ENCODE measurements at places on chromosomes 11 and 22.
A peak's percentile ranks its signal among the peaks of the same experiment; 100 is the strongest.

DNA sequence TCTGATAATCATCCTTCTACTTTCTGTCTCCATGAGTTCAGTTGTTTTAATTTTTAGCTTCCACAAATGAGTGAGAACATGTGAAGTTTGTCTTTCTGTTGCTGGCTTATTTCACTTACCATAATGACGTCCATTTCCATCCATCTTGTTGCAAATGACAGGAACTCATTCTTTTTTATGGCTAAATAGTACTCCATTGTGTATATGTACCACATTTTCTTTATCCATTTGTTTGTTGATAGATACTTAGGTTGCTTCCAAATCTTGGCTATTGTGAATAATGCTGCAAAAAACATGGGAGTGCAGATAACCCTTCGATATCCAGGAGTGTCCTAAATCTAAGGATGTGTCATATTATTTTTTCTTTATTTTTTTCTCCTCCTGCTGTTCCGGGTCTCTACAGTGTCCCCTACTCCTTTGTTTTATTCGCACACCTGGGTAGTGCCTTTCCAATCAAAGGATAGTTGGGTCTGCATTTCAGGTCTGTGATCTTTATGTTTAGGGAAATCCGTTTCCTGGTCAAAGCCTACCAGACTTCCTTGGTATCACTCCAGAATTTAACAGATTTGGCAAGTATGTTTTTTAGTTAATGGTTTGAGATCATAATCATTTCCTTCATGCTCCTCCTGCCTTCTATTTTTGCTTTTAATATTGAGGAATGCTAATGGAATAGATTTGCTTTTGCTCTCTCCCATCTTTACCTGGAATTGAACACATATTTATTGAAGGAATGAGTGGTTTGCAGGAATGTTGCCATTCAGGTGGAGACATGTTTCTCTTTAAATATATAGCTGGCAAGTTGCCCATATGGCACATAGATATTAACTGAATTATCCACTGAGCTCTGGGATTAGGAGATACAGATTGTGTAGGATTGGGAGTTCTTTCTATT, 53.7 kb downstream of the ARHGEF12 start:
- DNase-seq = no peak

- DNase-seq = no peak
These were observed 24.0 kb downstream of the CSF2RB start for GRCh38 chr22:36937319-36938027.

GRCh38 chr22:24592851-24593558, at the start of gene LRRC75B:
LRRC75B (minus strand) TSS chr22:24593073; CDS start chr22:24593039, 34 bp downstream.
- peak; percentile 42 for DNase-seq

DNA sequence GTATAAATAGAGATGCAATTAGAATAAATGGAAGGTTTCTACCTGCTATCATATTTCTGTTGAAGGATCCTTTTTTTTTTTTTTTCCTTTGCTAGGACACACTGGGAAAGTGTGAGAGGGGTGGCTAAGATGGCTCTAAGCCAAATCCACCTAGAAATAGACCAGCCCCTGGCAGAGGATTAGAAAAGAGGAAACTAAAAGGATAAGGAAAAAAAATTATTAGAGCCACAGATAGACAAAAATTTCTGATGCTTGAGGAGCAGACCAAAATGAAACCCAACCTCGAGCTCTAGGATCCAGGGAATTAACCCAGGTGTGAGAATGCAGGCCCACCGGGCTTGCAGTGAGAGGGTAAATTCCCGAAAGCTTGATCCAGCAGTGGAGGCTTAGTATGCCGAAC, 262.3 kb downstream of the CADM1 start:
- no peak for DNase-seq

GRCh38 chr11:105111145-105111944, 28.2 kb downstream of the CARD18 start:
- no peak for DNase-seq

DNA sequence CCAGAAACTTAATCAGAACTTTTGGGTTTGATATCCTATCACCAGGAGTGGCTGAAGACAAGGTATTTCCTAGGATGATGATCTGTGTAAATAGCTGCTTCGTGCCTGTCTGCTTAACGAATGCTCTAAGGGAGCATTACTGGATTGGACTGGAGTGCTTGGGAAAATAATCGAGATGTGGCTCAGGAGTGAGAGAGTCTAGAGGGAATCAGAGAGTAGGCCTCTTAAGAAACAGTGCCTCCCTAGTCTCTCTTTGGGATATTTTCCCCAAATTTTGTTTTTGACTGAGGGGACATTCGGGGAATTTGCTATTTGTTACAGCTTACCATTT, 2.5 kb downstream of the MAML2 start:
- no peak for DNase-seq

DNA sequence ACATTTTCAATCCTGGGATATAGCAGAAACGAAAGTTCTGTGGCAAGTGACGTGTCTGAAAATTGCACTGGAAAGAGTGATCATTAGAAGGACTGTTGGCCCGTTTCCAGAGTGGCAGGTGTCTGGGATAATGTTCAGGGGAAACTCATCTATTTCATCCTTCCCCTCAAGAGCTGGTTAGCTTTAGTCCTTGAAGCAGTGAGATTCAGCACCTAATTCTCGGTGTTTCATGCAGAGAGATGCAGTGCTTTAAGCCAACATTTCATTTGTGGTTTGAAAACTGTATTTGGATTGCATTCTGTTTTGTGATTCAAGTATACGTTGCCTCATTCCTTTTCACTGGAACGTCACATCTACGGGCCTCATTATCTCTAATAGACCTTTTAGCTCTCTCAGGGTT, 205.0 kb upstream of the RAG2 start:
- DNase-seq = no peak

DNA sequence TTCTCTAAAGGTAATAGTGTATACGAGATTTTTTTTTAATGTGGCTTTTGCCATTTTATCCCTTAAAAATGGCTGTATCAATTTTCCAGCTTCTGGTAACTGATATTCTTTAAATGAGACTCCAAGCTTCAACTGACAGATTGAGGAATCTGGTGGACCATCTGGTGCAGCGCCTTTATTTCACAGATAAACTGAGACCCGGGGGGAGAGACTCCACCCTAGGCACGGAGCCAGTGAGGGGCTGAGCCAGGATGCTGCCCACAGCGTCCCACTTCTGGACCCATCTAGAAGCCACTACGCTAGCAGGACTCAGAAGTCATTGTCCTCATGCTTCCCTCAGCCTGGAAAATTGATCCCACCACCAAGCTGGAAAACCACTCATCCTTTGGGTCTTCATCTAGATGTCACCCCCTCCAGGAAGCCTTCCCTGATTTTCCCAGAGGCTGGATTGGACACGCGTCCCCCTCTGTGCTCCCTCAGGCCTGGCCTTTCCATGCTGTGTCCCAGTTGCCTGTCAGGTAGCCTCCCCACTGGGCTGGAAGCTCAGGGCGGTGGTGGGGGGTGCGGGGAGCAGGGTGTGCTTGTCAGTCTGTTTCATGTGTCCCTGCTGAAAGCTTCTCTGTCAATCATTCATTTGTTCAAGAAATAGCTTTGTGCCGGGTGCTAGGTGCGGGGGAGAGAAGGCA, 12.3 kb upstream of the CD5 start:
- DNase-seq = no peak

- DNase-seq = no peak
These were observed 43.6 kb downstream of the TMEM135 start for GRCh38 chr11:87081358-87081757.

DNA sequence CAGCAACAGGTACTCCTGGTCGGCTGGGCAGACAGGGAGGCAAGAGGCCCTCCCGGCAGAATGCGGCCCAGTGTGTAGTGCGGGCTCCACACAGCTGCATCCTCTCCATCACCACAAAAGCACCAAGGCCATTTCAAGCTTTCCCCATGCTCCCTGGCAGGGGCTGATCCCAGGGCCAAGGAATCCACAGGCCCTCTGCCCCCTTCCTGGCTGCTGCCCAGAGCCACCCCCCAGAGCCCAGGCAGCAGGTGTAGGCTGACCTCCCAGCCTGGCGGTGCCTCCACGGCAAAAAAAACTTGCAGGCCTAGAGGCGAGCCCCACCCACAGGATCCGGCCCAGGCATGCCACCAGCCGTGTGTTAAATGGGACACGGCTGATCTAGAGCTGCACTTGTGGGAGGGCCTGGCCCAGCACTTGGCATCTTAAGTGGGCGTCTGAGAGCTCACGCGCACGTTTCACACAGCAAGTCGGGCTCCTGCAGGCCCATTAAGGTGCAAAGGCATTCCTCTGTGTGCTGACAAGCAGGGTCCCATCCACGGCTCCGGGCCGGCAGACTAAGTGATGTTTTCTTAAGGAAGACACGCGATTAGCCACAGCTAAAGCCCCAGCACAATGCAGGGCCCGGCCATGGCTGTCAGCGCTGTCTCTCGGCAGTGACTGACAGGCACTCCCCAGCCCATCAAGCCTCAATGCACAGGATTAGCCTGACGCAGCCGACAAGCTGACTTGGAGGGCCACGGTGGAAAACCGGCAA, 19.8 kb upstream of the GNB1L start:
- DNase-seq = no peak

DNA sequence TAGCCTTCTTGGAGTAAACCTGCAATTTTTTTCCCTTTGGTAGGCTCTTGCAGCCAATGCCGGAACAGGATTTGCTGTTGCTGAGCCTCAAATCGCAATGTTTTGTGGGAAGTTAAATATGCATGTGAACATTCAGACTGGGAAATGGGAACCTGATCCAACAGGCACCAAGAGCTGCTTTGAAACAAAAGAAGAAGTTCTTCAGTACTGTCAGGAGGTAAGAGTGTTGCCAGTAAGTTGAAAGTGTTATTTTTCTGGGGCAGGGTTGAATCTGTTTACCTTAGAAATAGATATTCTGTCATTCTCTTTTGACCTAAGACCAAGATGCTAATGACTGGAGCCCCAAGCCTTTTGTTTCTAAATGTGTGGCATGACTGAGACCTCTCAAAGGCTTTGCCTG, 39.7 kb downstream of the APLP2 start:
- DNase-seq = no peak

DNA sequence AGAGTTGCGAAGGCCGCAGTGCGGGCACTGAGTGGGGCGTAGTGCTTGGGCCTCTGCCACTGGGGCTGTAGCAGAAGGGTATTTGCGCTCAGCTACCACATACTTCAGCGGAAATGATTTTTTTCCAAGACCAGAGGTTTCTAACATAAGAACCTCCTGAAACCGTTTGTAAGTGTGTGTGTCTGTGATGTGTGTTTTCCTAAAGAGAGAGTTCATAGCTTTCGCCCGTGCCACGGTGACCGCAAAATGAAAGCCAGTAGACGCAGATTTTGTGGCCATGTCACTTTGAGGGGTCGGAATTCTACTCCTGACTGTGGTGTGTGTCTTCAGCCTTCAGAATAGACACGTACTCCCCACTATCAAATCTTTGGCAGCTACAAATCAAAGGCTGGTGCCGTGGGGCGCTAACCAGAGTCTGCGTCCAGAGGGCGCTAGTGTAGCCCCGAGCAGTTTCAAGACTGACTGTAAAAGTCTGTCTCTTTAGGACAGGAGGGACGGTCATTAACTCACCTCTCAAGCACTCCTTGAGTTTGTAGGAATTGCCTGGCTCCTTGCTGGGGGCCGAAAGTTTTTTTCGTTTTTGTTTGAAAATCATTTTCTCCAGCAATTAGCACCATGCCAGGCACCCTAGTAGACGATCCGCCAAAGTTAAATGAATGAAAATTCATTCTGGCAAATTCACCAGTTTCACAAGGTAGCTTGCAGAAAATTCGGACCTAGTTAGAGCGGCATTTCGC, 2.5 kb upstream of the CALCA start:
- no peak for DNase-seq

GRCh38 chr11:86696004-86696403, 23.6 kb upstream of the ME3 start:
- peak; percentile 81 for DNase-seq

GRCh38 chr11:30526558-30526957, 59.6 kb downstream of the MPPED2 start:
- no peak for DNase-seq

- no peak for DNase-seq
These were observed 72.1 kb upstream of the SLC25A18 start for GRCh38 chr22:17491090-17491640.

GRCh38 chr11:12902791-12903486, 106.2 kb upstream of the RASSF10 start:
- DNase-seq = no peak

- no peak for DNase-seq
These were observed 3.8 kb downstream of the TMPRSS13 start for GRCh38 chr11:117925198-117925925.

DNA sequence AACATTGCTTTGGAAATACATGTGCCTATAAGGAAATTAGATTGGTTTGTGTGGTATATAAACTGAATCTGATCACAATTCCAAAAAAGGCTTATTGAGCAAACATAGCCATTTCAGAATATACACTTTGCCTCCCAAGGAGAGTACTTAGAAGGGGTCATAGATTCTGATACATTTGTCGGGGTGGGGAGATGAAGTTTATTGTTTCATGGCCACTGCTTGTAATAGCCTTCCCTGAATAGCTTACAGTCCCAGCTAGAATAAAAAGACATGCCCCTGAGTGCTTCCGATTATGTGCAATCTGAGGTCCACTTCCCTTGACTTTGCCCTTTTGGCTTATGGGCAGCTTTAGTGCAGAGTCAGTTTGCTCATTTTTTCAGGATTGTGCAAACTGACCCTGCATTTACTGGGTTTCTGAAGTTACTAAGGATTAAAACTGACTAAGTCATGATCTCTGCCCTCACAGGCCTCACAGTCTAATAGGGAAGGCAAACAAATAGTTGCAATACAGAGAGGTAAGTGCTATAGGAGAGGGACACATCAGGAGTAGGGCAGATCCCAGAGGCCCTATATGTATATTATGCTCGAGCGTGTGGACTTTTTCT, 184.2 kb downstream of the BLID start:
- DNase-seq = no peak

DNA sequence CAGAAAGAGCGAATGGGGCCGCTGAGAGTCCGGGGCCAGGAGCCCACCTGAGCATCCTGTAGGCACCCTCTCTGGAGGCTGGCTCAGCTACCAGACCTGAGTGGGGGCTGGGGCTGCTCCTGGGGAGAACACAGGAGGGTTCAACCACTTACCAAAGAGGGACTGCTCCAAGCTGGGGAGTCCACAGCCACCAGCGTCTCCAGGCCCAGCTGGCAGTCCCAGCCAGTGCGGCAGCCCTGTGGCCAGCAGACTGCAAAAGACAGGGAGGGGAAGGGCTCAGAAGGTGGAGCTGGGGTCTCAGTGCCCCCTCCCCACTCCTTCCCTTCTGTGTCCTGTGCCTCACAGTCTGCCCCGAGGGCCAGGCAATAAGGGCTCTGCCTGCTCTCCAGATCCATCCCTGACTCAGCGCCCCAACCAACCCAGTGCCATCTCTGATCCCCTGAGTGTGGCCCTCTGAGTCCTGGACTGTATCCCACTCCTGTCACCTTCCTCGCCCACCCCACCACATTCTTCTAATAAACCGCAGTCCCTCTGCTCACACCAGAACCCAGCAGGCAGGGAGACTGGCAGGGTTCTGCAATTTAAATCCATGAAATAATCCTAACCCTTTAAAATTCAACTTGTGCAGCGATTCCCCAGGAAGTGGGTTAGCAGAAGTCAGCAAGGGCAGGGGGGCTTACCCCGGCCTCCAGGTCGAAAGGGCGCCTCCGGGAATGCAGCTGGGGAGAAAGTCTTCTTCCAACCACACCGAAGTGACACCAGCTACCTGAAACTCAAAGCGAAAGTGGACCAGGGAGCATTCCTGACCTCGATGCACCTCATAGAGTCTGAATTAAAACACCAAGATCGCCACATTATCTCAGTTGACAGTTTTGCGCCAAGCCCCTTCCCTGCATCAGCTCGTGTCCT, 13.3 kb downstream of the CHST1 start:
- DNase-seq = no peak
